ENCODE measurements at places on chromosomes 7 and 10.

DNA sequence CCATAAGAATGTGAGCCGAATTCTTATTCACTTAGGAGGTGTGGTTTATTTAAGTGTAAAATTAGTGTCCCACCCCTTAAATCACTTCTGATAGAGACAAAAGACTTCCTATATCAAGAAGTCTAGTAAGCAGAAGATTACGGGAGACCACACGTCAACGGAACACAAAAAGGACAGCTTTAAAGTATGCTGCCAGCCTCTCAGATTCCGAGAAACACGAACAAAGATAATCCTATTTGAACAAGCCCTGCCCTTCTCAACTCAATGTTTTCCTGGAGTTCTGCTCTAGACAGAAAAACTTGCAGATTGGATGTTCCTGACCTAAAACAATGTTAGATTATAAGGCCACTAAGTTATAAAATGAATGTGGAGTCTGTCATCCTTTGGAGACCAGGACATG, 4.9 kb upstream of the MCU start:
- DNase-seq: no peak

- DNase-seq: no peak
Observed at GRCh38 chr10:130017631-130018022, 53.6 kb upstream of the EBF3 start.

DNA sequence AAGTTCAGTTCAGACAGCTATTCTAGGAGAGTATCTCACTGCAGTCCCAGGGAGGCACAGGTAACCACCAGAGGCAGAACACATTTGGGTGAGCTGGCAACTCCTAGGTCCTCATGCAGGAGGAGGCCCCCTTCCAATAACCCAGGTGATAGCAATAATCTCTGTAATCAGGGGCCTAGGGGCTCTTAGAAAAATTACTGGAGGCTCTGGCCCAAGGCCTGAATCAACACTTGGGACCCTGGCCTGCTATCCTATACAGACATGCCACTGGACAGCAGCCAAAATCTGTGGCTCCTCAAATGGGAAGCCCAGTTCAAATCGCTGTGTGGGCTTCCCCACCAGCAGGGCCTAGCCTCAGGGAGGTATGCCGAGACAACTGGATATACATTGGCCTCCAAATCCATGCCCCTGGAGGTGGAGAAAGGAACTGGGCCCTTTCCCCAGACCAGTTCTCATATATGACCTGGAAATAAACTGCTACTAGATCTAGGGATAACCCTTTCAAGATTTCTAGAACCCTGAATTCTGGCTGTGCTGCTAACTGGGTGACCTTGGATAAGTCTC, 1.6 kb downstream of the AVPI1 start:
- no peak for DNase-seq

DNA sequence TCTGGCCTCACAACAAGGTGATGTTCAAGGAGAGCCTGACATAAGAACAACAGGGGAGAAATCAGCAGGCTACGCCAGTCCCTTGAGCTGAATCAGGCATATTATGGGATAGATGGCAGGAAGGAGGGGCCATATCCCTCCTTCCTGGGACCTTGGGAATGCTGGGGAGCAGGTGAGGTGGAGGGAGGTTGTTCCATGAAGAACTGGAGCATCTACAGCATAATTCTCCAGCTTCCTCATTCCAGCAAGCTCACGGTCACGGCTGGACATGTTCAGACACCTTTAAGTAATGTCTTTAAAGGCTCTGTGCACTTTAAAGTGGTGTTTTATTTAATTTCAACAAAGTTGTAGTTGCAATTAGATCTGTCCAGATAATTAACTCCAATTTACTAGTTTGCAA, 780.5 kb downstream of the TYW1 start:
- DNase-seq: no peak

DNA sequence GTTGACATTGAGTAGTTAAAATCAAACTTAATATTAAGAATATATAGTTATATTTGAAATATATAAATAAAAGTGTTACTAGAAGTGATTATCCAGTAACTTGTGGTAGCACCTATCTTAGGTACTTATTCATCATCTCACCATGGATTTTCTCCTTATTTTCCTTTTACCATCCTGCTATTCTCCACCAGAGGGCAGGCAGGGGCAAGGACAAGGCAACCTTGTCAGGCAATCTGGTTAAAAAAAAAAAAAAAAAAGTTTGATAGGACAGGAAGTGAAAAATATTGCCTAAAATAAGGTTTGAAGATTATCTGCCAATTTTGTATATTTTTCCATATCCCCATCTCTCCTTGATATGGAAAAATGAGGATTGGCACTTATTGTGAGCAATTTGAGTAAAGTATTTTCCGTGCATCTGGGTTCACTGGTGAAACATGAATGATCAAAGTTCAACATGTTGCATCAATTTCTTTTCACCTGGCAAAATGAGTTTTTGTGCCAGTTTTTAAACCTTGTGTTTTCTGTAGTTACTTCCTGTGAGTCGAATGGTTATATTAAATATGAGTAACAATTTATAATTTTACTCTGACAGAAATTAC, 256.7 kb downstream of the AGMO start:
- DNase-seq: no peak

DNA sequence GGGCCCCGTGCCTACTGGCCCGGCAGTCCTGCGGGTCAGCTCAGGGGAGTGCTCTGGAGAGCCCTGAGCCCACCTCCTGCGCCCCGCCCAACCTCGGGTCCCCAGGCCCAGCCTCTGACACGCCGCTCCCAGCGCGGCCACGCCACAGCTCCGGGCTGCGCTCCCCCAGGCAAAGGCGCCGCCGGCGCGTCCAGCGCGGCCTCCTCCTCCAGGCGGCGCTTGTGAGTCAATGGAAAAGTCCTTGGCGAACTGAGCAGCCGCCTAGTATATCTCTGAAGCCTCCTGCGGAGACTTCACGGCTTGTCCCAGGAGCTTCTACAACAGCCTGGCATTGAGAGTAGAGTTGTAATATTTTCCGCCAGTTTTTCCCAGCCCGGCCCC, 29.5 kb upstream of the BMS1 start:
- DNase-seq: peak; percentile 90

- no peak for DNase-seq
Observed at GRCh38 chr10:21975378-21975990, 28.0 kb downstream of the DNAJC1 start.

- DNase-seq: no peak
Observed at GRCh38 chr7:1715671-1716074, 45.6 kb downstream of the ELFN1 start.

DNA sequence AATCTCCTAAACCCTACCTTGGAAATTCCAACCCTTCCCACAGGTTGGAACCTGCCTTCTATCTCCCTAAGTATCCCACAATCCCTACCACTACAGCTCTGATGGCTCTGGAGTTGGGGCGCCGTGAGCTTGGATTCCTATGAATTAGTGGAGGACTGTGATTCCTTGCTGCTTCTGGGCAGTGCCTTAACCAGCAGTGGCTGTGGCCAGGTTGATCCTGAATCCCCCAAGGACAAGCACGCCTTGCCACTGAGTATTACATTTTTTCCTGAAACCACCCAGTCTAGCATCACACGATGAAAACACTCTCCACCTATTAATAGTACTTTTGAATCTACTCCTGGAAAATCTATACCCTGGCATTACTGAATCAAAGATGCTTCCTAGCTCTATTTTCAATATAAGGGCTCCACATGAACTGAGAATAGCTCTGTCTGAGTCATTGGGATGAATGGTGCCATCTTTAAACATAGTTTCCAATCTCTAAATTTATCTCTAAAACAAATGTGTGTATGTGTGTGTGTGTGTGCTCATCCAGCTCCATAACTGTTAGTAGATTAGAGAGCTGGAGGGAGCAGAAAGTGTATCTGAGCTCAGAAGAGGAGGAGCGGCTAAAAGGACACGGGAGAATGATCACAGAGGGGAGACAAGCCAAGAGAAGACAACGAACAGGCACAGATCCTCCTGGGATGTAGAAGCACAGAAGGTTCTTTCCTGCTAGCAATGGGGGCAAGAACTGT, 11.9 kb upstream of the INPP5F start:
- no peak for DNase-seq

DNA sequence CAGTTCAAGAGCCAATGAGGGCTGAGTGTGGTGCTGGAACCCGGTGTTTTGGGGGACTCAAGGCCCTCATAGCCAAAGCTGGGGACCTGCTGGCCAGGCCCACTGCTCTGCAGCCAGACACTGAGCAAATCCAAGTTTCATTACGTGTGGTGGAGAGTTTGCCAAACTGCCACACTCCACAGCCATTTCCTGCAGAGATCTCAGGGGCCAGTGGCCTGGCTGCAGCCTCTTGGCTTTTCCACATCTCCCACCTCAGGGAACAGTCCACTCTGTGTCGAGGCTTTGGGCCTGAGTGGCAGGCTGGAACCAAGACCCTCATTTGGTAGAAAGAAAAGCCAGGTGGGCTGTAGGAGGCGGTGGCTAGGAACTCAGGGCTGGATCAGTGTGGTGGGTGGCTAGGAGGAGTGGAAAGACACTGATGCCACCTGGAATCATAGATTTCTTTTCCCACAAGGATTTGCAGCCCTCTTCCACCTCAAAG, 3.2 kb downstream of the HOXA11 start:
- peak; percentile 41 for DNase-seq

GRCh38 chr7:70317356-70317755, 719.1 kb downstream of the AUTS2 start:
- no peak for DNase-seq

DNA sequence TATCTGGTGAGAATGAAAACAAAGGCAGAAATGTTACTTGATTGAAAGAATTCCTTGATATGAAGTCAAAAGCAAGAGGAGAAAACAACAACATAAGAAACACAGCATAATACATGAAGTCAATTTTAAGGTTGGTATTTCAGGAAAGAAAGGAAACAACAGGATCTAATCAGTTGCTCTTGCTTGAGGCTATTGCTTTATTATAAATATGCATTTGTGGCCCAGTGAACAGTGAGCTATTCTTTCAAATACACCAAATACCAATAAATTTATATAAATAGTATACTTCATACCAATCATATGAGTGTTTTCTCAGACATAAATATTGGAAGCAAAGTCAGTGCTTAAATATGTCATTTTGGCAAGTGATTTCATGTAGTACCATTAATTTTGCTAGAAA, 806.6 kb downstream of the NXPH1 start:
- no peak for DNase-seq

GRCh38 chr7:157952841-157953645, 616.2 kb downstream of the DNAJB6 start:
- no peak for DNase-seq

- no peak for DNase-seq
Observed at GRCh38 chr10:59027975-59028655, 148.3 kb upstream of the PHYHIPL start.

DNA sequence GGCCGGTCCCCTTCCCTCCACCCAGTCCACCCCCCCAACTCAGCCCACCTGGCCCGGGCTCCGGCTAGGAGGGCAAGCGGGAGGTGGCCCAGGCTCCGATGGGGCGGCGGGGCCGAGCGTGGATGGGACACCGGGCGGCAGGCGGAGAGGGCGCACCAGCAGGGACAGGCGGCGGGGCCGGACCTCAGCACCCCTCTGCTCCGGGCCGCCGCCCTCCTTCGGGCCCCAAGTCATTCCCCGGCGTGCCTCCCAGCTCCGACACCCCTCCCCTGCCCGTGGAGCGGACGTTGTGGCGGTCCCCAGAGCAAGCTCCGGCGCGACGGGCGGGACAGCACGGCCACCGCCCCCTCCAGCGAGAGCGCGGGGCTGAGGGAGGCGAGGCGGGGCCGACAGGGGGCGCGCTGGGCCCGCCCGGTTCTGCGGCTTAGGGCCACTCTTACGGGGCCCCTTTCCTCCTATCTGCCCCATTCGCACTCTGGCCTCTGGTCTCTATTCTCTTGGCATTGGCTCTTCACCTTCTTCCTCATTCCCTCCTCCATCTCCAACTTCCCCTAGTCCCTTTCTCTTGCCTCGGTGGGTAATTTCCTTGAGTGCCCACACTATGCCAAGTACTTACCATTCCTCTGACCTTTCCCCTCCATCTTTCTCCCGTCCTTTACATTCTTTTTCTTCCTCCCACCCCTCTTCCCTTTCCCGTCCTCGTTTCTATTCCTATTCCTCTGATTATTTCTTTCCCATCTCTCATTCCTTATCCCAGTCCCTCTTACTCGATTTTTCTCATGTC, 701 bp upstream of the GBX1 start:
- DNase-seq: peak; percentile 87

GRCh38 chr7:6317797-6318438, 45.5 kb upstream of the CYTH3 start:
- peak; percentile 55 for DNase-seq

DNA sequence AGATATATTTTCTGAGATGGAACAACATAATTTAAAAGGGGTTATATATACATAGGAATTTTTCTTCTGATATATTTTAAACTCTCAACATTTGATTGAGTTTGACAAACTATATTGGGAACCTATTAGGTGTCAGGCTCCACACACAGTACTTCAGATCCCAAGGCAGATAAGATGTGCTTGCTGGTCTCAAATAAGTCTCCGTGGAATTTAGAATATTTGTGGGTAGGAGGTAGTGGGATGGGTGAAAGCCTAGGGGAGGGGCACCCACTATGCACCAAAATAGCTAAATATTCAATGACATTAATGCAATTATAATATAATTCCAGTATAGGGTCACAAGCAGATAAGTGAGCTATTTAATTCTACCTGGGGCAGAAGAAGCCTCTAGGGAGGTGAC, 81.5 kb downstream of the ARL4A start:
- no peak for DNase-seq

- no peak for DNase-seq
Observed at GRCh38 chr7:128974241-128974934, 36.7 kb downstream of the IRF5 start.

DNA sequence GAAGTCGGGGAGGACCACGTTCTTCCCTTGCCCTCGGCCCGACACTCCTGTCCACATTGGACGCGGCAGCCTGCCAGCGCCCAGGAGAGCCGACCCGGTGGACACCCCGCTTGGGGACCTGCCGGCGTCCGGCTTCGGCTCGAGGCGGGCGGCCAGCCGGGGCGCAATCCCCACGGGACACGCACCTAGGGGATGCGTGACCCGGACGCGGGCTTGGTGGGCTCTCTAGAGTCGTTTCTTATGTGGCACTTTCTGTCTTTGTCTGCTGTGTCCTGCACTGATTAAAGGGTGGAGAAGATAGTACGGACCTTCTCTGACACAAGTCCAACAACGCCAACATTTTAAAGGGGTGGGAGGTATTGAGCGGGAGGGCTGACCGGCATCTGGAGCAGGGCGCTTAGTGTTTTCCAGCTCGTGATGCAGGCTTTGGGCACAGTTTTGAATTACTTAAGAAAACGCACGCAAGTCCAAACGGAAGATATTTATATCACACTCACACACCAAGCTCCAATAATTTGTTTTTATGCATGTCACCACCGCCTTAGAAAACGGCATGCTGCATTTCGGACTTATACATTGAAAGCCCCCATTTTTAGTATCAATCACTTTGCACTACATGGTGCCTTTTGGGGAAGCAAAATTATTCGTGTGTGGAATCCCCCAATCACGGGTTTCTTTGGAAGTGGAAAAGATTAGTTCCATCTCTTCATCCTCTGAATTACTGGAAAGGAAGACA, 3.9 kb upstream of the SPAG6 start:
- DNase-seq: no peak

DNA sequence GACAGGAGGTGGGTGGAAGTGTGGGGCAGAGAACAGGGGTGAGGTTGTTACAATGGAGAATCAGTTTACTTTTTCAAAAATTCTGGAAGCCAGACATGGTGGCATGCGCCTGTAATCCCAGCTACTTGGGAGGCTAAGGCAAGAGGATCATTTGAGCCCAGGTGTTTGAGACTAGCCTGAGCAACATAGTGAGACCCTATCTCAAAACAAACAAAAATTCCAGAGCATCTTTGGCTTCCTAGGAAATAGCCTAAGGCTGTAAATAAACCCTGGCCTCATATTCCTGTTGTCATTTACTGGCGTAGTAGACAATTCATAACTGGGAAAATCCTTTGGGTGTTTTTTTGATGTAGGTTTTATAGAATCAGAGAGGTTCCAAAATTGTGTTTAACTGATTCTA, 44.0 kb downstream of the GBF1 start:
- DNase-seq: no peak

GRCh38 chr10:43686414-43686813, 37.7 kb upstream of the ZNF32 start:
- DNase-seq: no peak
